Activated CD4-positive, alpha-beta T cell treated with anti-CD3 and anti-CD28 coated beads, Interleukin-2, amount 50 U/mL, for 16 hours (primary cell): ENCODE measurements at places on chromosomes 5 and 9.

GRCh38 chr9:20355022-20355421 lies 267.3 kb downstream of the MLLT3 start:
- peak; percentile 83 for DNase-seq

DNA sequence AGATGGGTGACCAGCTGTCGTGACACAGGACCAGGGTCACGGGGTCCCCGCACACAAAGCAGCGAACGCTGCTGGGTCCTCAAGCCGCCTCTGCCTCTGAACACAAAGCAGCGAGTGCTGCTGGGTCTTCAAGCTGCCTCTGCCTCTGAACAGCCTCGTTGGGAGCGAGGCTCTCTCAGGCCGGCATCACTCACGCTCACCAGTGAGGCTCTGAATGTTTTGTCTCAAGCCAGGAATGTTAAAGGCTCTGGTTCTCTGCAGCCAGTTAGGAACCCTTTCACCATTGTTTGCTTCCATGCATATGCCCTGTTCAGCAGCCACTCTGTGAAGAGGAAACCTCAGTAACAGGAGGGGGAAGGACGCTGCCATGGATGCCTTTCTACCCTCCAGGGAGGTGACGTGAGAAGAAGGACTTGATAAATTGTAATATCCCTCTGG lies 82.7 kb upstream of the TAF11L2 start:
- DNase-seq, result no peak

GRCh38 chr5:6633469-6634245 lies 417 bp downstream of the SRD5A1 start:
- peak; percentile 8 for DNase-seq

DNA sequence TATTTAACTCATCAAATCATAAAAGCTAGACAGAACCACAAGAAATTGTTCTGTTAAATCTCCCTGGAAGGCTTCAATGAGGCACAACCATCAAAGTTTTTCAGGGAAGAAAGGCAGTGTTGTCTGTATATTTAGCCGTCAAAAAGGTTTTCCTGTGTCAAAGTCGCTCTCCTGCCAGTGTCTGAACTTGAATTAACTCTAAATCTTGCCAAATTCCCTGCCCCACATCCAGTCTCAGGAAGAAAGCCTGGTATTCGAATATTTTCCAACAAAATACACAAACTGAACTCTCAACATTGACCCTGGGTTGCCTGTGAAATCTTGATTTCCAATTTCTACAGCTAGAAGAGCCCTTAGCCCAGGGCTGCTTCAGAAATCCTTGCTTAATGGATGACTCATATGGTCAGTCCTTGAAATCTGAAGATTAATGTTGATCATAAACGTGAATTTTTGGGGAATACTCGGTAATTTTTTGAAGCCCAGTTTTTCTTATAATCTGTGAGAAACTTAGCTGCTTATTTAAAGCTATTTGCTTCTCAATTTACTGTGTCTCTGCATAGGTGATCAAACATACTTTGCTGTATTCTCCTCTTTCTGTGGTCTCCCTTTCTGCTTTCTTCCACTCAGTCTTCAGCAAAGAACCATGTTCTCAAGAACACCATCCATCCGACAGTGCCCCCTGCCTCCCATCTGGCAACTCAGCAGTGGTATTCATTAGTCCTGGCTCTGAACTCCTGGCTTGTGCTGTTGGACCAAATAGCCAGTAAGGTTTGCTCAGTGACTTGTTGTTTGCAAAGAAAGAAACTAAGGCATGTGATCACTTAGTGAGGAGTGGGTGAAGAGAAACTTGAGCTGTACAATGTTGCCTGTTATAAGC lies 58.9 kb downstream of the NREP start:
- DNase-seq, result no peak

DNA sequence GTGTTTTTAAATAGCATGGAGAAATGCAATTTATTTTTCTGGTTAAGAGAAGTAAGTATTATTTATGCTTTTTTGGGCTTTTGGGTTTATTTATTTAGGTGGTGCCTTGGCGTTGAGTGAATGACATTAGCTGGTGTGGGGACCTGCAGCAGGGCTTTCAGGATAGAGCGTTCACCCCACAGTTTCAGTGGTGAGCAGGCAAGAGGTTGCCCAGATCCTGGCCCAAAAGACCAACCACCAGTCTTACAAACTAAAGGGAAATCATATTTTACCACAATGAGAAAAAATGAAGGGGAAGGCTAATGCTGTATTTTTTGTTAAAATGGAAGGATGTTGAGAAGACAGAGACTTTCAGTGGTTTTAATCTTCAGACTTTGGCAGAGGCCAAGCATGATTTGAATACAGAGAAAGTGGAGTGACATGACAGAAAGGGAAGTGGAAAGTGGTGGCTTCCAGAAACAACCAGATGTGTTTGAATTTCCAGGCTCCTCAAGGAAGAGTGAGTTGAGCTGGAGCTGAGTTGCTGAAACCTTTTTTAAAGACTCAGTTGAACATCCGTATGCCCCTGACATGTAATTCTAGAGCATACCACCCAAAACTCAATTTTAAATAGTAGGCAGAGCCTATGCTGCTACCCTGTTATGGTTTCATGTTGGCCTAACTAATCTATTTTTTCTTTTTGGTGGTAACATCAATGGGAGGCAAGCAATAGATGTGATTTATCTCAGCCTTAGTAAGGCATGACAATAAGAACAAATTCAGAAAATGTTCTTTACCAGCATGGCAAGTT lies 94.8 kb downstream of the AOPEP start:
- DNase-seq, result no peak

- DNase-seq, result no peak
Observed at GRCh38 chr5:143205883-143206195, 197.6 kb downstream of the NR3C1 start.

- DNase-seq, result no peak
Observed at GRCh38 chr9:86662890-86663468, 284.3 kb downstream of the GAS1 start.
